ENCODE measurements at places on chromosomes 13 and 19.
A peak's percentile ranks its signal among the peaks of the same experiment; 100 is the strongest.

DNA sequence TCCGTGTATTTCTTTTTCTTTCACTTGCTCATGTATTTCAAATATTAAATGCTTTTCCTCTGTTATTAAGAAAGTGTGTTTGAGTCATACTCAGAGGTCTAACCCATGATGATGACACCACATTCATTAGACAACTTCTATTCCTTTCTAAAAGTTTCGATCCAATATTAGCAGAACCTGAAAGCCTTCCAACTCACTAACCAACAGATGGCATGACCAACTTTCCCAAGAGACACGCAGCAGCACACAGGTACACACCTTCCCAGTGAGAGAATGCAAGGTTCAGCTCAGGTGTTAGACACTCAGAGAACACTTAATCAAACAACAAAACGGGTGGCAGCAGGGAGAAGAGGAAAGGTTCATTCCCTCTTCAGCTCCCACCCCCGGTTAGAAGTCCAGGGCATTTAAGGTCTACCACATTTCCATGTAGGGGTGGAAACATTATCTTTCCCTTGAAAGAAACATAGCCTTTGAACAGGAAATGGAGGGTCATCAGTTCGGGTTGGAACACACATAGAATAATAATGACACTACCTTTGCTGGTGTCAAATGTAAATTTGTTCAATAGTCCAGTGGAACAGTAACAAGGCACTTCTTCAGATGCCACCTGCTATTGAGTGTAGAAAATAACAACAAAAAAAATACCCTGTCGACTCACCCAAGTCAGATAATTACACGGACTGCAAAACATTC is 404.2 kb downstream of the COG6 start:
- DNase-seq = no peak

DNA sequence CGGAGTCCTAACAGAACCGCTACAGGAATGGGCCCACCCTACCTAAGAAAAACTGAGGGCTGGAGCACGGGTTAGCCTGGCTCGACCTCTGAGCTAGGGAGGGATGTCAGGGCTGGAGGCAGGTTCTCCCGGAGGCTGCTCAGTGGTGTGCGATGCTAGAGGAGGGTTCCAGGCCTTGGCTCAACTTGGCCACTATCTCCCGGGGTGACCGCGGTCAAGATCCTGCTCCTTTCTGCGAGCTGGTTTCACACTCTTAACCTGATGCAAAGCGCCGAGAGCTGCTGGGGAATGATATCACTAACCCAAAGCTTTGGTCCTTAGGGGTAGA is 301 bp downstream of the POP4 start:
- no peak for DNase-seq

GRCh38 chr13:109235901-109236300 is 550.5 kb downstream of the IRS2 start:
- DNase-seq = no peak

GRCh38 chr13:49421391-49421790 is 22.5 kb downstream of the CAB39L start:
- peak; percentile 39 for DNase-seq

GRCh38 chr13:46666727-46667456 is 113.9 kb downstream of the LRCH1 start:
- no peak for DNase-seq

- no peak for DNase-seq
Observed at GRCh38 chr13:34056733-34057258, 238.8 kb downstream of the RFC3 start.

DNA sequence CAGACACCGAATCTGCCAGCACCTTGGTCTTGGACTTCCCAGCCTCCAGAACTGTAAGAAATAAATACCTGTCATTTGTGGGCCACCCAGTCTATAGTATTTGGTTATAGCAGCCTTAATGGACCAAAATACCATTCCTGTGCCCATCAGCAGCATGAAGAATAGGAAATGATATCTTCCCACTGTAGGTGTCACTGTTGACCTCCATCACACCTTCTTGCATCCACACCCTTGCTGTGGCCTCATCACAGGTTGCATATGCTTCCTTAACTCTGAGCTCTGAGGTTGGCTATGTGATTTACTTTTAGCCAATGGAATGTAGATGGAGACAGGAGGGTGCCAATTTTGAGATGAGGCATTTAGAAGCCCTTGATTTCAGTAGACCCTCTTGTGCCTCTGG is 242.0 kb upstream of the TSHZ3 start:
- no peak for DNase-seq

- no peak for DNase-seq
Observed at GRCh38 chr13:21771075-21771474, 100.2 kb downstream of the FGF9 start.

GRCh38 chr19:10797078-10797477 is 38.9 kb downstream of the TMED1 start:
- no peak for DNase-seq

GRCh38 chr13:46121597-46122163 is 16.8 kb upstream of the CPB2 start:
- no peak for DNase-seq

GRCh38 chr19:47190167-47190727 is 40.8 kb downstream of the BBC3 start:
- DNase-seq = no peak

DNA sequence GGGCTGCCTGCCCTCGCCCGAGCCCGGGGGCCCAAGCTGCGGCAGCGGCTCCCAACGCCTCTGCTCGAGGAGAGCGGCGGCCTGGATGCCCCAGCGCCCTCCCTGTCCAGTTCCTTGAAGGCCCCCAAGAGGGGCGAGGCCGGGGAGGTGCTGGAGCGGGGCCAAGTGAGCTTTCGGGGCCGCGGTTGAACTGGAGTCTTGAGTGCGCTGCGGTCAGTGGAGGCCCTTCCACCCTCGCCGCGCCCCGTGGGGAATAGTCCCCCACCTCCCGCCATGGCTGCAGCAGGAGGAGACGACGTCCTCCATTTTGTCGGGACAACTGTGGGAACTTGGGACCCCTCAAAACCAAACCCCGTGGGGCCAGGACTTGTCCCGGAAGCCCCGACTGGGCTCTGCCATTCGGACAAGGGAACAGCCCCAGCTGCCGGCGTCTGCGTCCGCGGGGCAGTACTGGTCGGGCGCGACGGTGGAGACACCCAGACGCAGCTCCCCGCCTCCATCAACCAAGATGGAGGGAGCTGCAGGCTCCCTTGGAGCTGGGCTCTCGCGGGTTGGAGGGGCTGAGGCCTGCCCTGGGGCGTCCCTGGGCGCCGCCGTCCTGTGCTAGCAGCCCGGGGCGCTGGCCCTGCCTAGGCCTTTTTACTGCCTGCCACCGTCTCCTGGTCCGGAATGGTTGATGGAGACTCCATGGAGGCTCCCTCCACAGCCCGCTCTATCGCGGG is 736 bp upstream of the ZMYM5 start:
- DNase-seq = peak; percentile 60

- no peak for DNase-seq
Observed at GRCh38 chr13:51326777-51327176, 12.7 kb upstream of the SERPINE3 start.

DNA sequence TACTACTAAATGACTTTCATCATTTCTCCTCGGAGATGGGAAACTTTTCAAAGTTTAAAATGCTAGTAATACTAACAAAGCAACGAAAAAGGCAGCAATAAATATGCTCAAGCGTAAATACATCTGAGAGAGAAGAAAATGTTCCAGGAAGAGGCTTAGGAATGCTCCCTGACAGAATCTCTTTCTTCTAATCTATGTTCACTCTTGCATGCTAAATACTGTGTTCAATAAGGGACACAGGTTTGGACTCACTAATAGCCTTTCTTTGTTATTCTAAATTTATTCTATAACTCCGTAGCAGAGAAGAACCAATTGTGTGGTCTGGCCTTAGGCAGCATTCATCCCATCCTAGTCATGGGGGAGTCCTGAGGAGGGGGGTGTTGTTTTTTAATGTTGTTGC is 823.0 kb downstream of the PCDH9 start:
- DNase-seq = no peak

GRCh38 chr19:30240904-30241695 is 131.1 kb upstream of the ZNF536 start:
- no peak for DNase-seq

GRCh38 chr13:113187263-113187669 is 21.2 kb downstream of the PCID2 start:
- DNase-seq = no peak

Data from WERI-Rb-1 (cell line).